Stimulated activated CD4-positive, alpha-beta T cell treated with anti-CD3 and anti-CD28 coated beads, TNF-alpha, amount 100 ng/mL, for 1 hour (primary cell): ENCODE measurements at places on chromosomes 12 and 14.

- DNase-seq = no peak
These were observed 3.4 kb downstream of the ASCL1 start for GRCh38 chr12:102960766-102961465.

DNA sequence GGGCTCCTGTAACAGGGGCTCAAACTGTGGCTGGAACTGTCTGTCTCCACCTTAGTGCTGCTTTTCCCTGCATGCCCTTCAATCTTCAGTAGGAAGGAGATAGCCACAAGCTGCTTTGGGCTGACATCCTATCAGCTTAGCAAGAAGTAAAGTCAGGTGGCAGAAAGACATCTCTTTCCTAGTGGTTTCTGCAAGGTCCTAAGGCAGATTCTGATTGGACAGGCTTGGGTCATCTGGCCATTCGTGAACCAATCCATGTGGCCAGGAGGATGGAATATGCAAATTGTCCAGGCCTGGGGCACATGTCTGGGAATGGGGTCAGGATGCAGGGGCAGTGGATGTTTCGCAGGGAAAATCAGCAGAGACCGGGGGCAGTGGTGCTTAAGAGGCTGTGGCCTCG lies 5.2 kb downstream of the RITA1 start:
- DNase-seq = no peak

DNA sequence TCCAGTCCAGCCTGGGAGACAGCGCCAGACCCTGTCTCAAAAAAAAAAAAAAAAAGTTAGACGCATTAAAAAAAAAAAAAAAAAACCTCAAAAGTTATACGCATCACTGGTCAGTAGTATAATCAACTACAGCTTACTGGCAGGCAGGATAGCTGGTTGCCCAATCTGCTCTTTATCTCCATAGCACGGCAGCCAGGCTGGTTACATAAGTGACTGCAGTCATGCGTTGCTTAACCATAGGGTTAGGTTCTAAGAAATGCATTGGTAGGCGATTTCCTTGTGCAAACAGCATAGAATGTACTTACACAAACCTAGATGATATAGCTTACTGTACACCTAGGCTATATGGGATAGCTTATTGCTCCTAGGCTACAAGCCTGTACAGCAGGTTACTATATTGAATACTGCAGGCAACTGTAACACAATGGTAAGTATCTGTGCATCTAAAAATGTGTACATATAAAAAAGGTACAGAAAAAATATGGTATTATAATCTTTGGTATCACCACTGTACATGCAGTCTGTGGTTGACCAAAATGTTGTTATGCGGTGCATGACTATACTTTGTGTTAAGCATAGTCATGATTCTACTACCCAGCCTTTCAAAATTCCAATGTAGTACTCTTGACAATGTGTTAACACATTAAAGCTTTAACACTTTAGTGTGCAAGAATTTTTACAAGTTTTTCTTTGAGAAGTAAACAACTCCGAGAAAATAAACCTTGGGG lies 8.1 kb downstream of the L2HGDH start:
- no peak for DNase-seq

GRCh38 chr12:65899241-65899640 lies 75.0 kb downstream of the HMGA2 start:
- no peak for DNase-seq

GRCh38 chr12:69991690-69992288 lies 166.8 kb downstream of the MYRFL start:
- no peak for DNase-seq
